Cerebellar nuclear complex (tissue), 1 donor: ENCODE measurements at places on chromosomes 4 and X.
A peak's percentile ranks its signal among the peaks of the same experiment; 100 is the strongest.

GRCh38 chrX:48747415-48748016 lies 14.0 kb upstream of the GLOD5 start:
- no peak for DNase-seq

- DNase-seq = no peak
These were observed 253.7 kb downstream of the CENPC start for GRCh38 chr4:67291644-67292043.

- no peak for DNase-seq
These were observed 1900.8 kb upstream of the PCDH10 start for GRCh38 chr4:131248314-131248713.

GRCh38 chr4:154001193-154001592 lies 212.3 kb upstream of the SFRP2 start:
- no peak for DNase-seq

DNA sequence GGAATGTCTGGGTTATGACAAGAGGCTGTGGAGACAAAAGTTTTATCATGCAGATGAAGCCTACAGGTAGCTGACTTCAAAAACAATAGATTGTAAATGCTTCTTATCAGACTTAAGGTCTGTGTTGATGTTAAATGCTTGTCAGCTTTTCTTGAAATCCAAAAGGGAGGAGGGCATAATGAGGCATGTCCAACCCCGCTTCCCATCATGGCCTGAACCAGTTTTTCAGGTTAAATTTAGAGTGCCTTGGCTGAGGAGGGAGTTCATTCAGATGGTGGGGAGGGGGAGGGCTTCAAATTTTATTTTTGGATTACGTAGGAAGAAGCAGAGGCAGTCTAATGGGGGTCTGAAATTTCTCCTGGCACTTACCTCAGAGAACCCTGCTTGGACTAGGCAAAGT lies 207.7 kb upstream of the HDX start:
- no peak for DNase-seq

DNA sequence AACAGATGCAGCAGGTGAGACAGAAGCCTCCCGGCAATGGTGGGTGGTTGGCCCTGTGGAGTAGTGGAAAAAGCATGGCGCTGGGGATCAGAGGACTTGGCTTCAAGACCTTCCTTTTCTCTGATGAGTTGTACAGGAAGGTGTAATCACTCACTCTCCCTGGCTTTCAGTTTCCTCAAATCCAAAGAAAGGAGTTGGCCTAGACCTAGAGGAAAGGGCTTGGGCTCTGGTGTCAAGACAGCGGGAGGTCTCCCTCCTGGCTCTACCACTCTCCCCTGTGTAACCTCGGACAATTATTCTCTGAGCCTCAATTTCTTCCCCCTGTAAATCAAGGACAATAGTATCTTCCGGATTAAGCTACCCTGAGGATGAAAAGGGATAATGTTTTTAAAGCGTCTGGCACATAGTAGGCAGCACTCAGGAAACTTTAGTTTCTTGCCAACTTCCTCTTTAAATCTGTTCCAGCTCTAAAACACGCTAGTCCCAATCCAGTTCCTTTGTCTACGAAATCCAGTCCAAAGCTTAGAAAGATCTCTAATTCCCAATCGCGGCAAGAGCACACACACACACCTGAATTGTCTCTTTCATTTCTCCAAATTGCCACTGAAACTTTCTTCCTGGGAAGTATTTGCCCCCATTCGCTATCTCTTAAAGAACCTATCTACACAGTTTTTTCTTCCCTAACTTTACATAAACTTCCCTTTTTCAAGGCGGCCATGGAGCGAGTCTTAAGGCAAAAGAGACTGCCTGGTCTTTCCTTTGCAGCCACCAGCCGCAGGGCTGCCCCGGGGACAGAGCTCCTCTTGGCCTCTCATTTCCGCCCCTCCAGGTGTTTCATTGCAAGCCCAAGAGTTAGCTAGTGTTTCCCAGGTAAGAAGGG lies 29.9 kb upstream of the GPC4 start:
- DNase-seq = no peak

DNA sequence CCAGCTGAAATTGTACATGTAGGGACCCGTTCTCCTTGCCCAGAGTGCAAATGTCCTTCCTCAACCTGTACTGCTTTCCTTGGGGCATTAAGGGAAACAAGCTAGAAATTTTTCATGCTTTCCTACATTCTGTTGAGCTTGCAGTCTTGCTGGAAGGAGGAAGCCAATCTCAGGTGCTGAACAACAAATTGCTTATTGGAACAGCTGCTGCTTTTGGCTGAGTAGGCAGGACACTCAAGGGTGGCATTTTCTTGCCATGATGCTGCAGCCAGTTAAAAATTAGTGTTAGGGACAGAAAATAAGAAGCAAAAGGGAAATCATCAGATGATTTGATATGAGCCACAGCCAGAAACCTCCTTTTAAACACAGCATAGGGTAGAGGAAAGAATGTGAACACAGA lies 223.7 kb downstream of the QDPR start:
- no peak for DNase-seq

- no peak for DNase-seq
These were observed 343 bp downstream of the DACH2 start for GRCh38 chrX:86148594-86148993.

DNA sequence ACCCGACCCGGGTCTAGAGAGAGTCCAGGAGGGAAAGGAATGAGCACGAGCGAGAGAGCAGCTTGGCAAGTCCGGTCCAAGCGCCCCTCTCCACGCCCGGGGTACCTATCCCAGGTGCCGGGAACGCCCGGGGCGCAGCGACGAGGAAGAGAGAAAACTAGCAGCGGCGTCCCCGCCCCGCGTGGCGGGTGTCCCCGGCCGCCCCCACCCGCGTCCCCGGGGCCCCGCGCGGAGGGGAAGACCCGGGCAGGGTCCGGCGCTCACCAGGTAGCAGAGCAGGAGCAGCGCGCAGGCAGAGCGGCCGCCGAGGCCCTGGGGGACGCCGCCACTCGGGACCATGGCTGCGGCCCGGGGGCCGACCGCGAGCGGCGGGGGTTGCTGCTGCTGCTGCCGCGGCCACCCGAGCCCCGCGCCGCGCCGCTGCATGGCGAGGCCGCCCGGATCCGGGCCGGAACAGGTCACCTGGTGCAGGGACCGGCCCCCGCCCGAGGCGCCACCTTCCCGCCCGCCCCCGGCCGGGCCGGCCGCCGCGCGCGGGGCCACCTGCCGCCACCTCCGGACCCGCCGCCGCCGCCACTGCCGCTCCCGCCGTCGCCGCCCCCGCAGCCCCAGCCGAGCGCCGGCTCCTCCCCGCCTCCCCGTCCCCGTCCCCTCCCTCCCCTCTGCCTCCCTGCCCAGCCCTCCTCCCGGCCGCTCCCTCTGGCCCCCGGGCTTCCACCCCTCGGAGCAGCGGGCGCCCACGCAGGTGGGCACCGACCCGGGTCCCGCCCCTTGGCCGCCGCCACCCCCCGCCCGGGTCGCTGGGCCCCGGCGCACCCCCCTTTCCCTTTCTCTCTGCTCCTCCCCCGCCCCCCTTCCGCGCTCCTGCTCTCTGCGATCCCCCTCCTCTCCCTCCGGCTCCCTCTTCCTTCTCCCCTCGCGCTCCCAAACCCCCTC lies at the start of gene SEL1L3:
TSS of gene SEL1L3 (minus strand) at position 578 of the 936 bp plus-strand sequence. CDS start at position 426, 152 bp downstream.
- DNase-seq = no peak

DNA sequence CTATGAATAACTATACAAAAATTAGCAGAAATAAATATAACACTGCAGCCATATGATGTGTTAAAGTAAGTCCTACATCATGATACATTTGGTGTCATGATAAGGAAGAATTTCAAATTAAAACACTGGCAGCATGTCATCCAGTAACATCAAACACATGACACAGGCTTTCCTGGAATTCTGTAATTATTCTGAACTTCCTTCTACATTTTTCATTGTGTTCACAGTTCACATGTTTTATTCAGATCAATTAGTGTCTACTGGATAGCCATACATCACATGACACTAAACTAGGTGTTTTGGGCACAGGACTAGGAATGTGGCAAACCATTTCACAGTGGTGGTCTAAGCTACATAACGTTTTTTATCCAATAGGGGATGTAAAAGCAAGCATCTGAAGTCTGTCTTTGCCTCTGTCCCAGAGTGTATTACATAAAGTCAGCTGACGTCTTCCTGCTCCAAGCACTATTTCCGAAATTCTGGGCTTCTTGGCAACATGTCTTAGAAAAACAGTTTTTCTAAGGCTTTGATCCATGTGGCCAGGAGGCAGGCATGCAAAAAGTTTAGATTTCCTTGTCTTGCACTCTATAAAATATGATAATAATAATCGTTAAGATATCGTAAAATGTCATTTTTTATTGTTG lies 707.9 kb downstream of the CENPC start:
- DNase-seq = no peak

DNA sequence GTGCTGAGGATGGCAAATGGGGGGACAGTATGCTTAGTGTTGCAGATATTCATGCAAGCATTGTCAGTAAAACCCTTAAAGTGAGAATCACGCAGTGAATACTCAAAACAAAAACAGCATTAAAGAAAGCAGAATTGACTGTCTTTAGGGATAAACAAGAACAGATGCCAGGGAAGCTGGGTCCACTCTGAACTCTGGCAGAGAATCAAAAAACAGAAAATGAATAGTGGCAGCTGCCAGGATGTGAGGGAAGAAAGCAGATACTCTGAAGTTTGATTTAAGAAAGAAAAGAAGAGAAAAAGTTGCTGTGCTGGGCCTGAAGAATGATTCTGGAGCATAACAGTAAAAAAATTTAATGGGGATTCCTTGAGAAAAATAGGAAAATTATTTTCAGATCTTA lies 131.5 kb downstream of the GABRA2 start:
- no peak for DNase-seq

- DNase-seq = no peak
These were observed 34.1 kb upstream of the GAB1 start for GRCh38 chr4:143302536-143302935.

DNA sequence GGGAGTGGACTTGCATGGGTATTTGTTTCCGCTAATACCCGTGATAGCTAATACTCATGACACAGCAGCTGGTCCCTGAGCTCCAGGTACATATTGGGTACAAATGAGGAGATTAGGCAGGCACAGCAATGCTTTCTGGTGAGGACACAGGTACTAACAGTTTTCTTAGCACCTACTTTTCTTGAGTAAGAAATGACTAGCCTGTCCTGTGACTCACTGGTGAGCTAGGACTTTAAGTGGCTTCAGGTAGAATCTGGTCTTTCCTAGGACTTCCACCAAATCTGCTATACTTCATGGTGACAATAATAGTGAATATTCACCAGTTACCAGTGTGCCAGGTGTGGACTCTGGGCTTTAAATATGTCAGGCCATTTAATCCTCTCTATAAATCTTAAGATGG lies 407.4 kb upstream of the NR3C2 start:
- DNase-seq = no peak

- no peak for DNase-seq
These were observed 83.4 kb upstream of the SHISA3 start for GRCh38 chr4:42313872-42314271.

- DNase-seq = no peak
These were observed 717 bp upstream of the WFS1 start for GRCh38 chr4:6268650-6269615.

GRCh38 chrX:140766024-140766611 lies 56.6 kb downstream of the LINC00632 start:
- DNase-seq = peak; percentile 3

DNA sequence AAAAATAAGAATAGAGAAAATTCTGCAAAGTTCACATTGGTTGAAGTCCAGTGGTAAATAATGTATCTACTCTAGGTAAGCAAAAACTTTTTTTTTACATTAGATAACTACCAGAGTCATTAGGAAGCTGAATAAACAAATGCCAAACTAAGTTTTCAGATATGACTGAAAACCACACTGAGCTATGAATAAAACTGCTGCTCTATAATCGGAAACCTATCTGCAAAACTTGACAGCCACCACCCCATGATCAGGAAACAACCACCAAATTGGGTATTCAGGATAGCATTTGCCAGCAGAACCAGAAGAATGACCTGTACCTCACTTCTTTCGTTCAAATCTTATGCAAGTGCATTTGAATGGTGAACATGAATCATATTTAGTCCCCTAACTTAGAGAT lies 173.0 kb upstream of the TET2 start:
- DNase-seq = no peak

- DNase-seq = no peak
These were observed 39.6 kb upstream of the GPC4 start for GRCh38 chrX:133454924-133455323.

GRCh38 chr4:81031796-81032551 lies 1.5 kb downstream of the BMP3 start:
- DNase-seq = no peak

GRCh38 chr4:143273160-143273917 lies 63.3 kb upstream of the GAB1 start:
- no peak for DNase-seq

DNA sequence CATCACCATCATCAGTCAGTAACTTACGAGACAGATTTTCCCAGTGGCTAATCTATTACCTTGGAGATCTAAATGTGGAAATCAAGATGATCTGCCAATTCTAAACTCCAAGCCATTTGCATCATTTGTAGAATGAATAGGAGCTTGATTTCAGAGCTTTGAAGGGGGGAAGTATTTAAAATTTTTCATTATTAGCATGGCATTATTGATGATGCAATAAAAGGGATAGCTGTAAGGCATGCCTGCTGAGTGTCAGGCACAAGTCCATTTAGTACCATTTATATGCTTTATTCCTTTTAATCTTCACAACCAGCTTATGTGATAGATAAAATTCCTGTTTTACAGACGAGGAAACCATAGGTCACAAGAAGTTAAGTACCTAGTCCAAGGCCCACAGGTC lies 5.3 kb downstream of the EXOC1L start:
- DNase-seq = no peak

DNA sequence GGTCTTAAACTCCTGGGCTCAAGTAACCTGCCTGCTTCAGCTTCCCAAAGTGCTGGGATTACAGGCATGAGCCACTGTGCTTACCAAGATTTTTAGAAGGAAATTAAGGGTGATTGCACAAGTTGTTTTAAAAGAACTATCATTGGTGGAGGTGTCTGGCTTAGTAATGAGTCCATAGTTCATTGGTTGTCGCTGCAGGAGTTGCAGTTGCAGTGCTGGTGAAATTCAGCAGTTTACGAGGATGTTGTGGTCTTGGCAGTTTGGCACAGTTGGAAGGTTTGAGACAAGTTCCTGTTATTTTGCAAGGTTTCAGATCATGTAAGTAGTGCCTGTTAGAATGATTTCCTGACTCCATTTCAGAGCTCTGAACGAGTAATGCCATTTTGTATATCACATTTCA lies 48.1 kb downstream of the RAB40AL start:
- no peak for DNase-seq
